ENCODE measurements at places on chromosomes 7 and 10. TPM values are rescaled to one million over a fixed set of nuclear protein-coding genes. Genes with fewer than 3 reads are reported as not detected.

EGR2 gene
- total RNA-seq = 1.1 TPM

DNA sequence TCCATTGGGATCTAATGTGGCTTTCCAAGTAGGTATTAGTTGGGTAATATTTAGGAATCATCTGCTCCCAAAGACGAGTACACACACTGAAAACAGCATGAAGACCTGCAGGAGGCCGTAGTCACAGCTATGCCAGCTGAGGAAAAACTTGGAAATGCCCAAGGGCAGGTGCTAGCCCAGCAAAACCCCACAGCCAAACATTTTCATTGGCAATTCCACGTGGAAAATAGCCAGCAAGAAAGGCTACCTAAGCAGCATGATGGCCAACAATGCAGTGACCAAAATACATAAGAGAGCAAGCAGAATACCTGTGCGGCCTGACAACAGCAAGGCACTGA, 32.7 kb downstream of the DOCK4 start:
- DNase-seq = no peak
- no peaks in the 10 kb centered on the region for H3K27me3 ChIP-seq
- no peaks in the 10 kb centered on the region for H3K36me3 ChIP-seq

TAS2R60 gene
- total RNA-seq = not detected

DNA sequence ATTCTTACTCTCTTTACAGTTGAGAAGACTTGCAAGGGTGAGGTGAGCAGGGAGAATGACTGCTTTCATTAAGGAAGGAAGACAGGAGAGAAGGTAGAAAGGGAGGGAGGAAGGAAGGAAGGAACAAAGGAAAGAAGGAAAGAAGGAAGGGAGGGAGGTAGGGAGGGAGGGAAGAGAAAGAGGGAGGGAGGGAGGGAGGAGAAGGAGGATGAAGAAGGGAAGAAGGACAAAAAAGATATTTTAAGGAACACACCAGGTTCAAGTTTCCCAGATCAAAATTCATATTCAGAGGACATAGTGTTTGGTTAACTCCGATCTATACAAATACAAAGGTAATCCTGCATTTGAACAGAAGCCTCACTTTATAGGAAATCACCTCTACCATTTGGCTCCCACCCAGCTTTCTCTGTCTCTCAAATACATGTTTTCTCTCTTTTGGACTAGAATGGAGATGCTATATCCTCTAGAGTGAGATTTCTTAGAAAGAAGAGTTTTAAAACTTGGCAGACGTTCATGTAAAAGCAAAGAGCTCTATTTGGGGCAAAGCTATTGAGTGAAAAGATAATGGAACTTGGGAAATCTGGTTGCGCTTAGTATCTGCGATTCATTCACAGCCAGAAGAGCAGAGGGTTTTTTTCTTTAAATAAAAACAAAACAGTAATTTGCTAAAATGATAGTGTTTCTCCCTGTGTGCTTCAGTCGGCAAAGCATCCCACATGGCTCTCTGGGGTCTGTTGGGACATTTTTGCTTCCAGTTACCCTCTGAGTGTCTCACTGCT, 261.9 kb upstream of the LYZL1 start:
- no peaks in the 10 kb centered on the region for H3K36me3 ChIP-seq
- DNase-seq = no peak
- H3K4me3 ChIP-seq = no peak overlapping the region
- no peaks in the 10 kb centered on the region for H3K27me3 ChIP-seq
- no peaks in the 10 kb centered on the region for H3K4me1 ChIP-seq

FFAR4 gene
- total RNA-seq = not detected

ADRA2A gene
- 74.8 TPM for total RNA-seq

DNA sequence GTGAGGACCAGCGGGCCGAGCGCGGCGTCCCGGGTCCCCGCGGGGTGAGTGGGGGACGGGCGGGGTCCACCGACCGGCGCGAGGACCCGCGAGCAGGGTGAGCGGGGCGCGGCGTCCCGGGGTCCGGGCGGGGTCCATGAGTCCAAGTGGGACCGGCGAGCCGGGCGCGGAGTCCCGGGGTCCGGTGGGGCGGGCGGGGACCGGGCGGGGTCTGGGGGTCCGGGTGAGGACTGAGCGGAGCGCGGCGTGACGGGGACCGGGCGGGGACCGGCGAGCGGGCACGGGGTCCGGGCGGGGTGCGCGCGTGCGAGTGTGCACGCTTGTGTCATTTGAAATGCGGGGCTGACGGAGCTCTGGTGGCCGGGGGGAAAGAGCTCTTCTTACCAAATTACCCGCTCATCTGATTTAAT, 765 bp downstream of the CELF2 start:
- peak; percentile 31 for DNase-seq
- no peaks in the 10 kb centered on the region for H3K4me1 ChIP-seq
- H3K27ac ChIP-seq = no peak overlapping the region
- peaks cover 19% of the 10 kb centered on the region for H3K27me3 ChIP-seq
- H3K36me3 ChIP-seq = no peaks in the 10 kb centered on the region

PPP1R9A gene
- not detected for total RNA-seq

INA gene
- total RNA-seq = not detected

DNA sequence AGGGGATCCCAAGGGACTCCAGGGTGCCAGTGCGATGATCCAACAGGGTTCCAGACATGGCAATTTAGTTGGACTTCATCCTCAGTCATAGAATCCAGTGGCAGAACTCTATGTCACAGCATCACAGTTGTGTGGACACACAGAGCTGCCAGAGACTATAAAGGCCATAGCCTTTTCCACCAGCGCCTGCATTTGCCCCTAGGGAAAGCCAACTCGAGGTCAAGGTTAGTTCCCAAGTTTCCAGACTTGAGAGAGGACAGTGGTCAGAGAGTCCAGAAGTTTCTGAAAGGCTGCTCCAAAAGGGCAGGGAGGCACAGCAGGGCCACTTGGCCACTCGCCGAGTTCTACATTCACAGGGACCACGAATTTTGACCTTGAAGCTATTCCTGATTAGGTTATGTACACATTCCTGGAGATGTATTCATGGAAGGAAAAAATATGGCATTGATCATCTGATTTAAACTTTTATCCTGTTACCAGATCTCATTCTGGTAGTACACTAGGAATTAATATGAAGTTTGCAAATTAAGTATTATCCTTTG, 170.1 kb downstream of the KCNMA1 start:
- no peaks in the 10 kb centered on the region for H3K36me3 ChIP-seq
- no peak for DNase-seq
- H3K4me3 ChIP-seq = no peak overlapping the region
- no peaks in the 10 kb centered on the region for H3K4me1 ChIP-seq

CHST3 gene
- total RNA-seq = 43.3 TPM

GRCh38 chr7:77778535-77778934, 19.7 kb downstream of the TMEM60 start:
- H3K27me3 ChIP-seq = no peaks in the 10 kb centered on the region
- H3K4me1 ChIP-seq = no peaks in the 10 kb centered on the region
- DNase-seq = no peak
- H3K27ac ChIP-seq = no peak overlapping the region
- peaks cover 30% of the 10 kb centered on the region for H3K36me3 ChIP-seq

GRCh38 chr7:53800746-53801145, 741.4 kb upstream of the VSTM2A start:
- H3K4me1 ChIP-seq = no peaks in the 10 kb centered on the region
- no peak for DNase-seq
- H3K4me3 ChIP-seq = no peak overlapping the region
- H3K36me3 ChIP-seq = no peaks in the 10 kb centered on the region
- H3K27me3 ChIP-seq = no peaks in the 10 kb centered on the region

DNA sequence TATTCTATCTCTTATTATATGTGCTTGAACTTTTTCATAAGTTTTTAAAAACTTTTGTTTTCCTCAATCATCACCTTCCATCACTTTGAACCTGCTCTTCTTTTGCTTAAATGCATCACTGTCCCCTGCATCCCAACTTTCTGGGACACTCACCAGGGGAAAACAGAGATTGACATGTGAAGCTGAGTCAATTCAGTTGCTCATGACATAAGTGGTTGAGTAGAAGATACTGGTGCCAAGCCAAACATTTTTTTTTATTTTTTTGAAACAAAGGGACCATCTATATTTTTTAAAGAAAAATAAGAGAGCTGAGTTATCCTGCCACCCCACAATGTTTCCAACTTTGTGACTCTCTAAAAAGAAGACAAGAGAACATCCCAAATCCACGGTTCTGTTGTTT, 61.8 kb upstream of the AHR start:
- H3K4me3 ChIP-seq = no peak overlapping the region
- H3K36me3 ChIP-seq = no peaks in the 10 kb centered on the region
- DNase-seq = peak; percentile 30
- H3K27me3 ChIP-seq = no peaks in the 10 kb centered on the region
- H3K4me1 ChIP-seq = peaks cover 37% of the 10 kb centered on the region
- H3K27ac ChIP-seq = no peak overlapping the region

DNA sequence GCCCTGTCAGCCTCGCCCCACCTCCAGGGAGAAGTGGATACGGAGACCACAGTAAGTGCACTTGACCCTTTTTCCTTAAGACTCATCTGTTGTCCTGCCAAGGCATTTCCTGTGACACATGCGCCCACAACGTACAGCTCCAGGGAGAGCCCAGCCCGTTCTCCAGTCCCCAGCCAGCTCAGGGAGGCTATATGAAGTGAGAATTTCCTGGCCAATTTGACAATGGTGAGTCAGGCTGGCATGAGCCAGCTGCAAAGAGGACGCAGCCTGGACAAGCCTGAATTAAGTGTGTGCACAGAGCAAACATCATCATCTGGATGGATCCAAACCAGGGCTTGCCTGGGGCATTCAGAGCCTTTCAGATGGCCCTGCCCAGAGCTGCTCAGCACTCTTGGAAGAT, 244.8 kb downstream of the KCNMA1 start:
- H3K4me1 ChIP-seq = peaks cover 35% of the 10 kb centered on the region
- peak overlapping the region; percentile 80 for H3K27ac ChIP-seq
- peak; percentile 100 for DNase-seq
- no peaks in the 10 kb centered on the region for H3K36me3 ChIP-seq
- peak overlapping the region; percentile 21 for H3K4me3 ChIP-seq

DNA sequence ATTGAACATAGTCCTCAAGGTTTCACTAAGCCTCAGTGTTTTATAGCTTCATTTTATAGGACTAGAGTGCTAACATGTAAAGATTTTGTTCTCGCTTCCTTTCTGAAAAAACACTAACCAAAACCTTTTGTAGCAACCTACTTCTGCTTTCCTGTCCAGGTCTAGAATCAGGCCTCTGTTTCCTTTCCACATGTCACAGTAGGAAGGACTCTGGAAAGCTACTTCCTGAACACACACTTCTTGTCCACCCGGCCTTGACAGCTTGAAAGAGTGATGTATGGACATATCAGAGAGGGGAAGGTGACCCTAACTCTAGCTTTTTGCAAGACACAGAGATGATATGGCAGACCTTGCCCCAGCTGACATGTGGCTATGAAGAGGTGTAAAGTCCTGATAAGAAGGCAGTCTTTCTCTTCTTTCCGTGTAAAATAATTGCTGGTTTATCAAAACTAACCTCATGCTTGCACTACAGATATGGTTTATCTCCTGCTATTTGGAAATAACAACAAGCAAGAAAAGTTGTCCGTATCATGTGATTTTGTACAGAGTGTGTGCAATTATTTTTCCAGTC, 175.4 kb downstream of the SKAP2 start:
- no peak overlapping the region for H3K27ac ChIP-seq
- H3K36me3 ChIP-seq = no peaks in the 10 kb centered on the region
- no peak overlapping the region for H3K4me3 ChIP-seq
- no peak for DNase-seq

CPEB3 gene
- total RNA-seq = 1.1 TPM
